HCEC 1CT (cell line): ENCODE measurements at places on chromosomes 13 and 19.
A peak's percentile ranks its signal among the peaks of the same experiment; 100 is the strongest.

GRCh38 chr13:80309926-80310325, 31.0 kb downstream of the SPRY2 start:
- no peak for DNase-seq

GRCh38 chr13:27917121-27917947, 2.5 kb upstream of the PDX1 start:
- DNase-seq, result no peak

- no peak for DNase-seq
Observed at GRCh38 chr13:39789451-39789850, 134.0 kb downstream of the COG6 start.

DNA sequence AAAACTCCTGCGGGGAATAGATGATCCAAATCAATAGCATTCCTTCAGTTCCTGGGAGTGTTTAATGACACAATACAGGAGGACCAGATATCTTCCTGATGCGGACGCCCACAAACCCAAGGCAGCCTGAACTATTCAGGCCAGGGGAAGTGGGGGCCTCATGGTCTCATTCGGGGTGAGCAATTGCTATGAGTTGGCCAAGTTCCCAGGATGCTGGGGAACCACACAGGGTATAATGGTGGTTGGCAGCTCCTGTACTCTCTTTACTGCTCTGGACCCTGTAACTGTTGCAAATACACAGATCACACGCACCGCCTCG, 401.2 kb downstream of the IRS2 start:
- peak; percentile 65 for DNase-seq

GRCh38 chr13:24138911-24139310, 21.6 kb upstream of the SPATA13 start:
- DNase-seq, result no peak

DNA sequence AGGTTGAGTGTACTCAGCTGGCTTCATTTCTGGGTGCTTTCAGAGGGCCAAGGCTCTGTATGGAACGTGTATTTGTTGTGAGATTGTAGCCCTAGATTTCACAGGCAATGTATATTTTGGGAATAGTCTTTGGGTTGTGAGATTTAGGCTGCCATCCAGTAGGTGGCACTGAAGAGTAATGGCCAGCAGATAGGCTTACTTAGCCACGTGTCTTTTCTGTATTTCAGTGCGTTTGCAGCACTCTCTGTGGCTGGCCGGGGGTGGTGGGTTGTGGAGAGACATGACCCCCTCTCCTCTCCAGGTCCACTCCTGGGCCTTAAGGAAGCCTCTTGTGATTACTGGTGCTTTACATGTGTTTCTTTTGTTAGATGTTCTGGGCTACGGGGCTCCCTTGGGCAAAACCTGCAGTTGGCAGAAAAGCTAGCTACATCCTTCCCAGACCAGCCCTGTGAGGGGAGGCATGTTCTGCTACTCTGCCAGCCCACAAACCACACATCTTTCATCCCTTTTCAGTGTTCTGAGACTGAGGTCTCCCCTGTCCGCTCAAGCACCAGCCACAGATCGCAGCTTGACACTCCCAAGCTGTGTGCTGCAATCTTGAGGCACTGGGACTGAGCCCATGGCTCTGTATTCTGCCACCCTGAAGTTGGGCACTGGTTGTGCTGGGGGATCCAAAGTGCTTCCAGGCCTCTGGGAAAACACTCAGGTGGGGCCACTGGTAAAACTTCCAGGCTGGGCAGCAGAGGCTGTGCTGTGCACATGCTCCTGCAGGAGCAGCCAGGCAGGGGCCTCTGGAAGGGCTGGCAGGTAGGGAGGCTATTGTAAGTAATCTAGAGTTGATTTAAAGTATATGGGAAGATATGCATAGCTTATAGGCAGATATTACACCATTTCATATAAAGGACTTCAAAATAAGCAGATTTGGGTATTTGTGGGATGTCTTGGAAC, 1096.8 kb upstream of the PCDH20 start:
- DNase-seq, result no peak

DNA sequence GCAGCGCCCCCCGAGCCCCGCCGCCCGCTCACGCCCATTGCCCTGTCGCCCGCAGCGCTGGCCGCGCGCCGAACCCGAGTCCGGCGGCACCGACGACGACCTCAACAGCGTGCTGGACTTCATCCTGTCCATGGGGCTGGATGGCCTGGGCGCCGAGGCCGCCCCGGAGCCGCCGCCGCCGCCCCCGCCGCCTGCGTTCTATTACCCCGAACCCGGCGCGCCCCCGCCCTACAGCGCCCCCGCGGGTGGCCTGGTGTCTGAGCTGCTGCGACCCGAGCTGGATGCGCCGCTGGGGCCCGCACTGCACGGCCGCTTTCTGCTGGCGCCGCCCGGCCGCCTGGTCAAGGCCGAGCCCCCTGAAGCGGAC, 518 bp downstream of the KLF2 start:
- DNase-seq, result no peak

DNA sequence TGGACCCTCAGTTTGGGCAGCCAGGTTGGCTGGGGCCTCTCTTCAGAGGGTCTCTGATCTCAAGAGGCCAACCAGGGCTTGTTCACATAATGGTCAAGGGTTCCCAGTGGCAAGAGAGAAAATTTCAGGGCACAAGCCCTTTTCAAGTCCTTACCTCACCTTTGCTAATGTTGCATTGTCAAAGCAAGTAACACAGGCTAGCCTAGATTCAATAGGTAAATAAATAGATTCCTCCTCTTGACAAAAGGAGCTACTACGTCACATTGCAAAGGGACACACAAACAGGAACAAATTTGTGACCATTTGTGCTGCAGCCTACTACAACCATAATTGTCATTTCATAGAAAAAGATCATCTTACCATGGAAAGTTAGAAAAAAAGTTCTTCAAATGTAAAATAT, 33.9 kb upstream of the FRY start:
- no peak for DNase-seq

- DNase-seq, result no peak
Observed at GRCh38 chr19:33397536-33398360, 24.2 kb downstream of the CEBPG start.

DNA sequence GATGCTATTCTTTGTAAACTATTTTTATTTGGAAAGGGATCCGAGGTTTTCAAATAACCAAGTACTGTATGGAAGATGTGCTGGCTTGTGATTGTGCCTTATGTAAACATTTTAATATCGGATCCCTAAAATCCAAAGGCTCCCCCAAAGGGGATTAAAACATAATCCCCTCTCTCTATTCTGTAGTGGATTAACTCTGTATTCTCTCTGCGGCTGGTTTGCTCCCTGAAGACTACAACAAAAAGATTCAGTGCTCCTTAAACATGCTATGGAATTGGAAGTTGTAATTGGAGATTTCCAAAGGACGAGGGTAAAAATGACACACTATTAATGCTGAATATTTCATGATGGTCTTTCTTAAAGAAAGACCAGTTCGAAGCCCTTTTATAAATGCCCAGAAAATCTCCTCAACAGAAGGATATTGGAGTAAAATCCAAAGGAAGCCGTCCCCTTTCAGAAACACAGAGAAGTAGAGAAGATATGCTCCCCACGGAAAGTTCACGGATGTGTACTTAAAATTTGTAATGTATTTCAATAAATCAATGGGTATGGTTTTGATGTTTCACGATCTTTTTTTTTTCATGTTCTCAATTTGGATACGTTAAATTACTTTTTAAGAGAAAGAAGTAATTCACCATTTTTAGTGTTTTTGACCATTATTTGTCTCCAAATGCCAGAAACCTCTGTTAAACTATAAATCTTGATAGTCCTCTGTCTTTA, 6.5 kb downstream of the MAB21L1 start:
- DNase-seq, result no peak

- no peak for DNase-seq
Observed at GRCh38 chr19:39014037-39014436, 18.3 kb downstream of the FBXO27 start.

DNA sequence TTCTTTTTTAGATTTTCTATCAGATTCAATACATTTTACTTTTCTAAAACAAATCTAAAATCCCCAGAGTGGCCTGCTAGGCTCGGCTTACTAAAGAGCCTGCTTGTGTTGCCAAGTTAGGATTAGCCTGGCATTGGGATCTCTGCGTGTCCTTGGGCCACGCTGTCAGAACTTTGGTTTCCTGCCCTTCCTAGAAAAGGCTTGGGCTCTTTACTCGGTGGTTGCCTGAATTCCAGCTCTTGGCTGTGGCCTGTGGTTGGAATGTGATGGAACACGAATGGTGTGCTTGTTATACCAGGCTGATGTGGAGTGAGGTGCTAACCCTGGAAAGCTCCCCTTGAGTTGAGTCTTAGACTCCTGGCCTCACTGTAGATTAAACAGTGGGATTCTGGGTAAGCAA, 8.5 kb downstream of the SPATA13 start:
- no peak for DNase-seq

GRCh38 chr19:4064496-4065260, 2.0 kb downstream of the ZBTB7A start:
- no peak for DNase-seq

- peak; percentile 6 for DNase-seq
Observed at GRCh38 chr13:36880961-36881360, 39.1 kb downstream of the SMAD9 start.

DNA sequence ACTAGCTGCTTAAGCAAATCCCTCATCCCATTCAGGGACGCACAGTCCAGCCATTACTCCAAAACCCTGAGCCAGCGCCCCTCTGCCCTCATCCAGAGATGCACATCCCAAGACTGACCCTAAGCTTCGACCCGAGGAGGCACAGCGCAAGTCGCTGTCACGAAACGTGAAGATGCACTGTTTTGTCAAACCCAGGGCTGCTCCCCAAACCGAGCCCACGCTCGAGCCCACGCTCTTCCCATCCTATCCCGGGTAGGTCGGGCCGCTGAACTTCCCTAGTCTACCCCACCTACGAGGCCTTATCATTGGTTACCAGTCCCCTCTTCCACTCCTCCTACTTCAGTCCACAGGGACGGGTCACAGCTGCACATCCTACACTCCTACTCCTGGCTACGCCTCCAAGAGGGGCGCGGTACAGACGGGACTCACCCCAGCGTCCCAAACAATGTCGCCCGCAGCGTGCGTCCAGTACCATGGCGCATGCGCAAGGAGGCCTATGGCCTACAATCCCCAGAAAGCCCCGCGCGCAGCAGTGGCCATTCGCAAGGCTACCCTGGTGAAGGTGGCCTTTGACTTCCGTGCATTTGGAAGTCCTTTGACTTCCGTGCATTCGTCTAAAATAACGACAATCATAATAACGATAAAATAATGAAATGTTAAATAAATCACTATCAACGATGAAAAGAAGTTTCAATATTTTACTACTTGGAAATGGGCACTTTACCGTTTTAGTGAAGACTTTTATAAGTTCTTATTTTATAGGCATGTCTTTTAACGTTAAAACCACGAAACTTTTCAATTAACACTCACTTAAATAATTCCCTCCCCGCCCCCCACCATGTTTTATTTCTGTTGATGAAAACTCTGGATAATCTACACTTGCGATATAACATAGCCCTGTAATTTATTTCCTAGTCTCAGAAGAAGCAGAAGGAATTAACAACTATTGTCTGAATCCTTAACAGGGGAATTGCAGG, at the start of gene ZNF285:
Gene ZNF285 (minus strand): TSS at position 470 of the 977 bp plus-strand sequence. CDS start 4,395 bp downstream, outside the sequence.
- DNase-seq, result peak; percentile 85

- DNase-seq, result no peak
Observed at GRCh38 chr19:20287070-20287469, 120.1 kb downstream of the ZNF486 start.

GRCh38 chr19:43467276-43467675, 1.9 kb upstream of the LYPD3 start:
- no peak for DNase-seq

DNA sequence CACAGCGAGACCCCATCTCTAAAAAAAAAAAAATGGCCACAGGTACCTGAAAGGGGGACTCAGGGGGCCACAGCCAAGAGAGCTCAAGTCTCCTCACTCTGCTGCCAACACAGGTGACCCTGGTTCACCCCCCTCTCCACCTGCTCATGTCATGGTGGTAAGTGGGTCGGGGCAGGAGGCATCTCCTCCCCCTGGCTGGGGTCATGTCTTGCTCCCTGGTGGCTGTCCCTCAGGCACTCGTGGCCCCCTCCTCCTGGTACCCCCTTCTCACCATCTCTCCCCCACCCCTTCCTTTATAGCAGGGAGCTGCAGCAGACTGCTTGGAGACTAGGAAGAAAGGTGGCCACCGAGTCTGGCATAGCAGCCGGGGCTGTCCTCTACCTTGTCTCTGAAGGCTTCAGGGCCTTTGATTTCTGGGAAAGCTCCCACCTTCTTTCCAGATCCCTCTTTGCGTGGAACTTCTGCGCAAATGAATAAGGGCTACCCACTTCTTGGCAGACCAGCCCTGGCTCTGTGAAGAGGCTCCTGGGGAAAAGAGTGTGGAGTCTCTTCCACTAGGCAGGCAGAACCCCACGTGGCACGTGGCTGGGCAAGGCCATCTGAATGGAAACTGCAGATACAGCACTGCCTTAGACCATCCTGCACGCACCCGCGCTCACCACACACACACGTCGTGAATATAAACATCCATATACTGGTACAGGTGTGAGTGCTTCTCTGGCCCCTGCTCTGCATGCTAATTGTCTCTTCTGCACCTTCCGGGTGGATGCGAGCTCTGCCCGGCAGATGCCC, 20.1 kb upstream of the MIER2 start:
- DNase-seq, result no peak

DNA sequence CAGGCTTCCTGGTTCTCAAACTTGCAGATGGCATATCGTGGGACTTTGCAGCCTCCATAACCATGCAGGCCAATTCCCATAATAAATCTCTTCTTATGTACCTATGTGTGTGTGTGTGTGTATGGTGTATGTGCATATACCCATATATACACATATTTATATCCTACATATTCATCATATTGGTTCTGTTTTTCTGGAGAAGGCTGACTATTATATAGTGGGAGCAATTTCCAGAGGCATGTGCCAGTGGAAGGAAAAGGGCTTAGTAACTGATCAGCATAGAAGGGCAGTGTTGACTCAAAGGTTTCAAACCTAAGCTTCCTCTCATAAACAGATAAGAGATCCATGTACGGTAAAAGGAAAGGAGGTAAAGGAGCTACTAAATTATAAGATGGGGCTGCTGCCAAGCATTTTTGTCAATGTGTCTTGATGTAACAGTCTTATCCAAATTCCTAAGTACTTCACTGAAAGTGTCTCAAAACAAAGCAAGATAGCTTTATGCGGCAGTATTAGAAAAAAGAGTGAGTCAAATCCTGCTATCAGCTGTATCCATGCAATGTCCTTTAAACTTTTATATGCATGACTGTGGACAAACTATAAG, 432.1 kb downstream of the TBC1D4 start:
- no peak for DNase-seq
